PC-3 (cell line): ENCODE measurements at places on chromosomes 4 and X. TPM values are rescaled to one million over a fixed set of nuclear protein-coding genes. Genes with fewer than 3 reads are reported as not detected.

GLRB gene
- total RNA-seq, result 2.8 and 4.1 TPM in 2 replicates

DNA sequence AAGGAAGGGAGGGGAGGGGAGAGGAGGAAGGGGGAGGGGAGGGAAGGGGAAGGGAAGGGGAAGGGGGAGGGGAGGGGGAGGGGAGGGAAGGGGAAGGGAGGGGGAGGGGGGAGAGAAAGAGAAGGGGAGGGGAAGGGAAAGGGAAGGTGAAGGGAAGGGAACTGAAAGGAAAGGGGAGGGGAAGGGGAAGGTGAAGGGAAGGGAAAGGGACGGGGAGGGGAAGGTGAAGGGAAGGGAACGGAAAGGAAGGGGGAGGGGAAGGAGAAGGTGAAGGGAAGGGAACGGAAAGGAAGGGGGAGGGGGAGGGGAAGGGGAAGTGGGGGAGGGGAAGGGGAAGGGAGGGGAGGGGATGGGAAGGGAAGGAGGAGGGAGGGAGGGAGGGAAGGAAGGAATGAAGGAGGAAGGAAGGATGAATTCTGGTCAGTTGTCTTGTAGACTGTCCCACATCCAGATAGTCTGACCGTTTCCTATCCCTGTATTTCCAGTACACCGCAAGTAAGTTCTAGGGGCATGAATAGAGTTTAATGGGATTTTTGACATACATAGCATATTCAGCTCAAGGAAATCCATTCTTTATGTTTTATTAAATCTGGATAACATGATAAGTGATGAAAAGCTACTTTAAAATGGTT lies 20.4 kb downstream of the HERC5 start:
- DNase-seq, result no peak

GRCh38 chr4:81562093-81562492 lies 90.4 kb upstream of the RASGEF1B start:
- DNase-seq, result no peak

BDH2 gene
- total RNA-seq, result 10.5 and 16.0 TPM in 2 replicates

YIPF7 gene
- total RNA-seq, result not detected in 2 replicates

HSFX4 gene
- total RNA-seq, result not detected in 2 replicates

DNA sequence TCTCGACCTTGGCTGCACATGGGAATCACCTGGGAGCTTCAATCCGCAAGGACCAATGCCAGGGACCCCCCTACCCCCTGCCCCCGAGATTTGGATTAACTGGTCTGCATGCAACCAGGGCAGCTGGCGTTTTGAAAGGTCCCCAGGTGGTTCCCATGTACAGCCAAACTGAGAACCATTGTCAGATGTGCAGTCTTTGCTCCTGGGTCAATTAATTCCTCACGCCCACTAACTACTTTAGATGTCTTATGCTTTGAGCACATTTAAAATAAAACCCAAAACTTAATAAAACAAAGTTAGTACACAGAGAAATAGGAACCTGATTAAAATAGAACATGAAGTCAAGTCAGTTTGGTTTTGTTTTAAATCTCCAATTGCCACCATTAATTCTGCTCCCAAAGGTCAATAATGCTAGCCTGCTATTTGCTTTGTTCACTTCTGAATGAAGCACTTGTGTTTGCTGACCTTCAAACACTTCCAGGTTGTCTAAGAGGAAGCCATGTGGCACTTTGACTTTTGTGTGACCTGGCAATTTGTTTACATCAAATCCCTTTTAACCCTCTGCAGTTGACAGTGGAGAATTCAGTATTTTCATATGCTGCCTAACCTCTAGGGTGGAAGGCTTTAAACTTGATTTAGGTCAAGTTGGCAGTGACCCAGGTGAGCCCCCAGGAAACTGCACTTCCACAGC lies 27.2 kb upstream of the TMSB4X start:
- DNase-seq, result no peak

DNA sequence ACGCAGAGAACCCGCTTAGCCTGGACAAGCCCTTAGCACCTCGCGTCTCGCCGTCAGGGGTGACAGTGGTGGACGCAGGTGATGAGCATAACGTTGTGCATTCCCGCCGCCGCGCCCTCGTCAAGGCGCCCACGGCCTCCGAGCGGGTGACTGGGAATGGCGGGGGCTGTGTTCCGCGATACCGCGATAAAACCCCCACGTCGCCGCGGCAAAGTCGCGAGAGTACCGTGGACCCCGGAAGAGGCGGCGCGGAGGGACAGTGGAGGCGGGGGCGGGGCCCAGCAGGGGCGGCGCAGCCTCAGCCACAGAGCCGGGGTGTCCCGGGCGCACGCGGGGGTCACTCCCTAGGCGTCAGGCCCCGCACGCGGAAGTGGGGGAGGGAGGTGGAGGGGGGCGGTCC lies 53.8 kb downstream of the ZFYVE28 start:
- peak; percentile 47 for DNase-seq

GRCh38 chr4:82517043-82517442 lies 44.7 kb downstream of the TMEM150C start:
- DNase-seq, result peak; percentile 14

HPGDS gene
- total RNA-seq, result not detected in 2 replicates

- DNase-seq, result peak; percentile 53
These were observed 47.6 kb downstream of the GRK4 start for GRCh38 chr4:3010998-3011397.

DNA sequence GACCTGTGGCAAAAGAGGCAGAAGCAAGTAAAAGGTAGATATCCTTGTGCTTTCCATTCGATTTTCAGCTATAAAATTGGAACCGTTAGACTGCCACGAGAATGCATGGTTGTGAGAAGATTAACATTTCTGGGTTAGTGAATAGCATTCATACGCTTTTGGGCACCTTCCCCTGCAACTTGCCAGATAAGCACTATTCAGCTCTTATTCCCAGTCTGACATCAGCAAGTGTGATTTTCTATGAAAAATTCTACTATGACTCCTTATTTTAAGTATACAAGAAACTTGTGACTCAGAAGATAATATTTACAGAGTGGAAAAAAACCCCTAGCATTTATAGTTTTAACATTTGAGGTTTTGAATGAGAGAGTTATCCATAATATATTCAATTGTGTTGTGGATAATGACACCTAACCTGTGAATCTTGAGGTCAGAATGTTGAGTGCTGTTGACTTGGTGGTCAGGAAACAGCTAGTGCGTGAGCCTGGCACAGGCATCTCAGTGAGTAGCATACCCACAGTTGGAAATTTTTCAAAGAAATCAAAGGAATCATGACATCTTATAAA lies 3.9 kb downstream of the FGB start:
- peak; percentile 87 for DNase-seq

SYN1 gene
- not detected in 2 replicates for total RNA-seq

GRCh38 chr4:139642364-139642763 lies 23.3 kb upstream of the MGST2 start:
- DNase-seq, result peak; percentile 22

CTBP1 gene
- total RNA-seq, result 223 and 266 TPM in 2 replicates

DNA sequence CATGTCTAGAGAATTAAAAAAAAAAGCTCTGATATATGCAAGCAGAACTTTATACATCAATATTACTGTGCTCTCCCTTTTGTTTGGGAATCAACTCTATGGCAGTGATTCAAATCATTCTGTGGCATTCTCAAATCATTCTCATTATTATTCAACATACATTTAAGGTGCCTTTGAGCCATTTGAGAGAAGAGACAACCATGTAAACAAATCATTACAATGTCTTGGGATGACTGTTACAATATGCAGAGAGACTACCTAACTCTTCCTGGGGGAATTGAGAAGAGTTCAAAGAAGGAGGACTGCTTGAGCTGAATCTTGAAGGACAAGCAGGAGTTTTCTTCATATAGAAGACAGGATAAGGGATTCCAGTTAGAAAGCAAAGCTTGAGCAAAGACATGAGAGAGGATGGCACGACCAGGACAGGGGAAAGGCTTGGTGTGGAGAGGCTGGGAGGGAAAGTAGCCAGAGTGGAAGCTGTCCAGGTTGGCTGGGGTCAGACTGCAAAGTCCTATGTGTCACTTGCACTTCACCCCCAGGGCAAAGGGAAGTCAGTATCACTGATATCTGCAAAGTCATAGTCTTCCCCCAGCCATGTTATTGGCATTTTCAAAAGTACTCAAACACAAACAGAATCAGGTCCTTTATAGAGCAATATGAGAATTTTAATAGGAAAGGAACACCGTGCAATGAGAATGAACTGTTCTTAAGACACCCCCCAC lies 9.0 kb downstream of the SEC24D start:
- DNase-seq, result no peak

DNA sequence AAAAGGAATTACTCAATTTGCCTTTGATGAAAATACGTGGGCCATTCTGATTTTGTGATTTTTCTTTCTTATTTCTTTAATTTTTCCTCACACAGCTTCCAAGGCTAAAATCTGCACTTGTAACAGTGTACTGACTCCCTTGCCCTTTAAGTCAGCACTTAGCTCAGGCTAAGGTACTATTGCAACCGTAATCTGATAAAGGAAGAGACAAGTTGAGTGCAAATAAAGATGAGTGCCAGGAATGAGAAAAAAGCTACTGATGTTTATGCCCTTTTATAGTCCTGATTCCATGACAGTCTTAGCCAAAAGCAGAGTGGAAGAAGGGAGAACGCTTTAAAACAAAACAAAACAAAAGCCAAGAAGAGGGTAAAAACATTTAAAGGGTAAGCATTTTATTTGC lies 6.0 kb downstream of the DMD start:
- DNase-seq, result no peak

FAM3A gene
- total RNA-seq, result 69.2 and 88.0 TPM in 2 replicates

TBC1D1 gene
- total RNA-seq, result 87.0 and 89.0 TPM in 2 replicates

XPNPEP2 gene
- not detected in 2 replicates for total RNA-seq

UTP3 gene
- total RNA-seq, result 27.8 and 38.5 TPM in 2 replicates

GRCh38 chrX:14505648-14506047 lies 23.7 kb upstream of the GLRA2 start:
- DNase-seq, result no peak

- DNase-seq, result no peak
These were observed 854.5 kb upstream of the EPHA5 start for GRCh38 chr4:66524781-66525180.

DNA sequence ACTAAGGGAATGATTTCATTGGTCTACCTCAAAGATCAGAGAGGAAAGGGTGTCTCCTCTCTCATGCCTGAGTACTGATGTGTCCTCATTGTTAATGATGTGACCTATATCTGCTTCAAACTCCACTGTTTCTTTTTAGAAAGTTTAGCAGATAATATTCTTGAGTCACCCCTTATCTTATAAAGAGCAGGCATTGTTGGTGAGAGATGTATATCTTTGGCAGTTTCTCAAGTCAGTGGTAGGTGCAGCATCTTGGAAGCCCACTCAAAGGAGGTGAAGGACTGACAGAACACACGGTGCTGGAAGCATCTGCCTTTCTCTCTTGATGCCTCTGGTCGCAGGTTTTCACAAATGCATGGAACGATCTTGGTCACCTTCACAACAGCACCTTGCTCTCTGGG lies 71.2 kb downstream of the ZNF518B start:
- DNase-seq, result no peak

SLC2A9 gene
- total RNA-seq, result 0.11 TPM in 1 of 2 replicates, not detected in the other

UNC5C gene
- total RNA-seq, result not detected in 2 replicates

SPATA4 gene
- 0.15 TPM in 1 of 2 replicates, not detected in the other for total RNA-seq

- DNase-seq, result no peak
These were observed 716.1 kb upstream of the INTU start for GRCh38 chr4:126916626-126917140.

DNA sequence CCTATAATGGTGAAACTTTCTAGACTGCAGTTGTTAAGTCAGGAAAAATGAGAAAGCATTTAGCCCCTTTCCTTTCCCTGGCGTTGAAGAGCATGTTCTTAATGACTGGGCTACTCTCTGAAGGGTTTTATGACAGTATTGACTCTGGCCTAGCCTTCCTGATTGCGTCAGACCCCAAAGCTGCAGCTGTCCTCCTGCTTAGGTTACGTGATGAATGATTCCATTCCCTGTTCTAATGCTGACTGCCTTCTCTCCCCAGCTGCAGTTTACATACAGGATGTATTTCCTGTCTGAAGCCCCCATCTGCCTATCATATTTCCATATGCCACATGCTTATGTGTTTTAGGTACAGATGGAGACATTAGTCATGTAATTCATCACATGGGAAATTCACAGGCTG lies 105.8 kb upstream of the EGFL6 start:
- DNase-seq, result peak; percentile 49

RENBP gene
- 3.7 TPM in 1 of 2 replicates, not detected in the other for total RNA-seq

DNA sequence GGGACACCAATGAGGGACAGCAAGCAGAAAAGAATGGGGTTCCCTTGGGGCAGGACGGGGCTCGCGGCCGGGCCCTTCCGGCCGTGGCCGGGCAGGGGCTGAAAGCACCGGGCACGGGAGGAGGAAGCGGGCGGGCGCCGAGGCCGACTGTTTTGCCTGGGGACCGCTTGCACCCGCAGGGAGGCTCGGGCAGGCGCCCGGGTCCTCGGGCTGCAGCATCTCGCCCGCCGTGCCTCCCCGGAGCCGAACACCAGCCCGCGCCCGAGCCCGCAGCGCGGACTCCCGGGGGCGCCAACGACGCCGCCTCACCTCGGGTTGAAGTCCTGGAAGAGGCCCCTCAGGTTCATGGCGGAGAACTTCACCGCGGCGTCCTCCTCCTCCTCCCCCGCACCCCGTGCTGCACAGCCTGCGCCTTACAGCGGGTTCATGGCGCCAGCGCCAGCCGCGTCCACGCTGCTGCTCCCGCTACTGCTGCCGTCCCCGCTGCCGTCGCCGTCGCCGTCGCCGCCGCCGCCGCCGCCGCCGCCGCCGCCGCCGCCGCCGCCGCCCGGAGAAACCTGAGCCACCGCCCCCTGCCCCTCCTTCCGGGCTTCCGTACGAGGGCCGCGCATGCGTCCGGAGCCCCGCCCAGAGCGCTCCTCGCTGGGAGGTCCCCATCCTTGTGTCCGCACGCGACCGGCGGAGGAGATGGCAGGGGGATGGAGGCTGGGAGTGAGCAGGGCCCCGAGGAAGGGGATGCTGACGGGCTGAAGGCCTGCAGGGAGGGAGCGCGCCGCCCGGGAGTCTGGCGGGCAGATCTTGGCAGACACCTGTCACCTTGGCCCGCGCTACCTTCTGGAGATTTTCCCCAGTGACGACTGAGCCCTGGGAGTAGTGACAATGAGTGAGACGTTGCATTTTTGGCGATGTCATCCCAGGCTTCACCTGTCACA lies at the start of gene TMEM185A:
Gene TMEM185A (minus strand): TSS at position 559 of the 932 bp plus-strand sequence. CDS start 212 bp downstream, at position 347.
- peak; percentile 65 for DNase-seq

GSX2 gene
- not detected in 2 replicates for total RNA-seq

- no peak for DNase-seq
These were observed 173.6 kb upstream of the LNX1 start for GRCh38 chr4:53764761-53765490.

DNA sequence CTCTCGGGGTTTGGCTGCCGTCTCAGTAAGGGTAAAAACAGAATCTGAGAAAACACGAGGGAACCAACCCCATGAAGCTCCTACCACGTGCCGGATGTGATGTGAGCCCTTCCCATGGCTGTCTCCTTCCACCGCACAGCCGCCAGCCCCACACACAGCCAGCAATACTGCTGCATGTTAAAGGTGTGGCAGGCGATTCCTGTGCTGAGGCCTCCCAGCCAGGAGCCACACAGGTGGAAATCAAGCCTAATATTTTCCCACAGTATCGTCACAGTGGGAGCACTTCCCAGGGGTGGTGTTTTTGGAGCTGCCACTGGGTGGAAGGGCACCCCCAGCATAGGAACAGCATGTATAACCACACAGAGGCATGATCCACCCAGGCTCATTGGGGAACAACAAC lies 77.5 kb downstream of the SLC2A9 start:
- DNase-seq, result no peak

CTAG2 gene
- not detected in 2 replicates for total RNA-seq

TDO2 gene
- not detected in 2 replicates for total RNA-seq
